ENCODE measurements at places on chromosomes 5 and 9.

- ATAC-seq = no peak
Measured at GRCh38 chr5:167726642-167727041, 564.8 kb upstream of the WWC1 start.

GRCh38 chr9:114914139-114914538, 16.3 kb downstream of the TNFSF8 start:
- no peak for ATAC-seq

DNA sequence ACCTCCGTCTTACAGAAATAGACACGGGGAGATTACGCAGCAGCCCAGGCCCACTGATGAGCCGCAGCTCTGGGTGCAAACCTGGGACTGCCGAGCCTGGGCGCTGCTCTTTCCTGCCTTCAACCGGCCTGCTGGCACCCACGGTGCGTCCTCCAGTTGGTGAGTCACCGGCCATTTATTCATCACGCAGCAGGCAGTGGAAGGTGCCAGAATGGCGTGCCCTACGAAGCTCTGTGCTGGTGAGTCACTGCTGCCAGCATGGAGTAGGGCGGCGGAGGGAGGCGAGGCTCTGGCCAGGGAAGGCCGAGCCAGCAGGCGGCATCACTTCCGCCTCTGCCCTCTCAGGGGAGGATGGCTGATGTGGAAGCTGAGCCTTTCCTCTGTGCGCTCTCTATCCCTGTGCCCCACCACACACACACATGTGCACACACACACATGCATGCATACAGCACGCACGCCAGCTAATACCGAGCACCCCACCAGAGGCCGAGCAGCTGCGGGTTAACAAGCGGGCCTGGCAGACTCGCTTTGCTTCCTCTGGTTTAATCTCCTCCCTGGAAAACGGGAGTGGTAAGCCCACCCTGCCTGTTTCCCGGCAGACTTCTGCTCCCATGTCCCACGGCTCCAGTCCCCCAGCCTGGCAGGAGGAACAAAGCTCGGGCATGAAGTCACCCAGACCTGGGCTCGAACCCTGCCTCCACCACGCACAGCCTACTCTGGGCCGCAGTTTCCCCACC, 39.2 kb downstream of the OLFM1 start:
- no peak for ATAC-seq

DNA sequence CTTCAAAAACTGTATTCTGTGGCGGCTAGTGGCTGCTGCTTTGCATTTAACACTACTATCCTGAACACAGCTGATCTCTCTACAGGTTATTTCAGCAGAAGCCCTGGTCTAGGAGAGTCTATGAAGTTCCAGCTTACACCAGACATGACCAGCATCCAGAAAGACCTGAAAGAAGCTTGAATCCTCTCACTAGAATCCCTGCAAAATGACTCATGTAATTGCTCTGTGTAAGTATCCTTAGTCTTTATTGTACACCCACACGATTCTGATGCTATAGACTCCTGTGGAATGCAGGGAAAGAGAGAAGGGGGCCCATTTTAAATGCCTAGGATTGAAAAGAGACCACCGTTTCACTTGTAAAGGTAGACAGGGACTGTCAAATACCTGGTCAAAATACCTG, 859 bp upstream of the GRIA1 start:
- no peak for ATAC-seq

- ATAC-seq = no peak
Measured at GRCh38 chr9:135279385-135279784, 191.9 kb downstream of the OLFM1 start.

- no peak for ATAC-seq
Measured at GRCh38 chr9:128419061-128419925, 1.4 kb upstream of the CERCAM start.

DNA sequence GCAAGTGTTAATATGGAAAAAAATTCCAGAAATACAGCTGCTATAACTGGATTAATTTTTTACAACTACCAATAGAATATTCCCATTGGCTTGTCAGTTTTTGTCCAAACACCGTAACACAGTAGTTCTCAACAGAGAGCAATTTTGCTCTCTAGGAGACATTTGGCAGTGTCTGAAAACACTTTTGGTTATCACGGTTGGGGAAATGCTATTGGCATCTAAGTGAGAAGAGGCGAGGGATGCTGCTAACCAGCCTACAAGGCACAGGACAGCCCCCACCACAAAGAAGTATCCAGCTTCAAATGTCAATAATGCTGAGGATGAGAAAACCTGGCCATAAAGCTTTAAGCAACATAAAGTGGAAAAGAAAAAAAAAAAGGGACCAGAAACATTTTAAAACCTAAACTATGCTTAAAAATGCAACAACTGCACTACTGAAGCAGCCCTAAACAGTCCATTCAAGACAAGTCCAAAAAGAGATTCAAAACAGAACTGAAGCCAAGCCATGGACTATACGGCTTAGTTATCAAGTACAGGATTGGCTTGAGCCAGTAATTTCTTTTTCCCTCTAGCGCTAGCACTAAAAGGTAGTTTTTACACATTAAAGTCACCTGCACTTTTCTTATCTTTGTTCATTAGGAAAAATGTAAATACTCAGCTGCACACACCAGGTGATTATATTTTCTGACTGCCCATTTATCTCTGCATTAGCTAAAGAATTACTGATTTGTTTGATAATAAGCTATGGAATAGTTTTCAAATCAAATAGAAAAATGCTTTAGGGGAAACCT, 83.9 kb downstream of the NR3C1 start:
- no peak for ATAC-seq

DNA sequence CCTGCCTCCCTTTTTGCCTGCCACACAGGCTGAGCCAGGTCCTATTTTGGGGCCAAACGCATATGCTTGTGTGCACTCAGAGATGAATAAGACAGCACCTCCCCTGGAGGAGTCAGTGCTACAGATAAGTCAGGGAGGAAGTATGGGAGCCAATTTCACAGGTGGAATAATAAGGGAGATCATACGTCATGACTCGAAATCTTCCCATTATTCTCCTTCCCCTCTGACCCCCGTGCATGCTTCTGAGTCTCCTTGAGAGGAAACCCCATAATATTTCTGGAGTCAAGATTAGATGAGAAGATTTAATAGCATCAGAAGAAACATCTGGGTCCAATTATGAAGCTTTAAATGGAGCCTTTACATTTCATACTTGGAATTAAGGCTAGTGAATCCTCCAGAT, 15.1 kb upstream of the ZCCHC7 start:
- ATAC-seq = no peak

GRCh38 chr5:151171529-151171928, 13.9 kb upstream of the ANXA6 start:
- no peak for ATAC-seq

GRCh38 chr9:90394871-90395270, 247.8 kb downstream of the DIRAS2 start:
- ATAC-seq = no peak

- no peak for ATAC-seq
Measured at GRCh38 chr5:179158556-179158955, 98.4 kb downstream of the ZNF354C start.
